ENCODE measurements at places on chromosomes 2 and 18. TPM values are rescaled to one million over a fixed set of nuclear protein-coding genes. Genes with fewer than 3 reads are reported as not detected.
A peak's percentile ranks its signal among the peaks of the same experiment; 100 is the strongest.

DNA sequence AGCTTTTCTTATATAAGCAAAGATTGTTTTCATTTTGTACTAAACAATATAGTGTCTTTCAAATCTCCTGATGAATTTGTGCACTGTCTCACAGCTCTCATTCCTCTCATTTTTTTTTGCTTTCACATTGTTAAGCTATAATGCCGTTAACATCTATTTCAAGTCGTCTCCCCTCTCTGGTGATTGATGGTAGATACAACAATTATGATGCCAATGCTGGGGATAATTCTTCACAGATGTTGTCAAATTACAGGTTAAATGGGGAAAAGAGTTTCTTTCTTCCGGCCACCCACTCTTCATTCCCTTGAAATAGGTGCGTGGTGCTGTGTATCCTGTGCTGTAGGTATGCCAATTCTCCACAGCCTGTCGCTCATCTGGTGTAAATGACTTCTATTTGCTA lies 1053.7 kb upstream of the ZEB2 start:
- no peak overlapping the region for H3K27ac ChIP-seq
- H3K36me3 ChIP-seq: no peaks in the 10 kb centered on the region
- no peak overlapping the region for H3K4me3 ChIP-seq
- no peak for DNase-seq
- H3K4me1 ChIP-seq: no peaks in the 10 kb centered on the region

Gene LMAN2L
- total RNA-seq: 16.5 TPM

Gene SH3RF3
- 7.4 TPM for total RNA-seq

DNA sequence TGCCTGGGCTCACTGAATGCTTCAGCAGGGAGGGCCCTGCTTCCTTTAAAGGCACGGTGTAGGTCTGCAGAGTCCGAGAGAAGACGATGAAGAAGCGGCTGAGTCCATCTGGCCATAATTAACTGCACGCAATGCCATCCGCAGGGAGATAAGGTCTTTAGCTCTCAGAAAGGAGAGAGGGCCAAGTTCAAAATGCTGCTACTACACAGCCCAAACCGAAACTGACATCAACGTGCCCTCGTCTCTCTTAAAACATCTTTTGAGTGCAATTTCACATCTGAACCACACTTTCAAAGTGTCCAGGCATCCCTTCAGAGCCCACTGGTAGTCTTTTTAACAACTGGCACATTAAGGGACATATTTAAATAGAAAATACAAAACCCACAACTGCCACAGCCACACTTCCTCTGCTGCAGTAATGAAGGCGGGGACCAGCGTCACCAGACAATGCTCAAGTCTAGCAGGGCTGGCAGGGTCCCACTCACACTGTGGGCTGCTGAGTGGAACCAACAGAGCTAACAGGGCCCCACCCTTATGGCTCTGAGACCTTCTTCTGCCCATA lies 35.8 kb downstream of the ST3GAL5 start:
- peak overlapping the region; percentile 87 for H3K27ac ChIP-seq
- H3K4me1 ChIP-seq: peaks cover 17% of the 10 kb centered on the region
- H3K36me3 ChIP-seq: peaks cover 47% of the 10 kb centered on the region
- no peak overlapping the region for H3K4me3 ChIP-seq
- H3K27me3 ChIP-seq: no peaks in the 10 kb centered on the region
